ENCODE measurements at places on chromosomes 16 and 17. TPM values are rescaled to one million over a fixed set of nuclear protein-coding genes. Genes with fewer than 3 reads are reported as not detected.

DNA sequence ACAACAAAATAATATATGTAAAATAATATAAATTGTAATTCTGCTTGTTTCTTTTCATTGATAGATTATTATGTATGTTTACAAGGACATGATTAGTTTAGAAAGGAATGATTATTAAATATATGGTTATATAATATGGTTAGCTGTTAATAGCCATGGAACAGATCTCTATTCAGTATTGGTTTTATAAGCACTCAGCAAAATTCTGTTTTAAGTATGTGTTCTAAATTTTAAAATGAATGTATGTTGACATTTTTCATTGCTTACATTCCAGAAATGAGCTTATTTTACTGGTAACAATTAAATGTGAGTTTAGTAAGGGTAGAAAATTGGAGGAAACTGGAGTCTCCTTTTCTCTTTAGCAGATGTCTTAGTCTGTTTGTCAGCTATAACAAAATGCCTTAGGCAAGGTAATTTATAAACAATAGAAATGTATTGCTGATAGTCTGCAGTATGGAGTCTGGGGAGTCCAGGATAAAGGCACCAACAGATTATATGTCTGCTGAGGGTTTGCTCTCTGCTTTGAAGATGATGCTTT is 45.4 kb downstream of the NFAT5 start:
- DNase-seq = no peak

- no peak for DNase-seq
Observed at GRCh38 chr17:11238705-11239104, 2.3 kb upstream of the SHISA6 start.

DNA sequence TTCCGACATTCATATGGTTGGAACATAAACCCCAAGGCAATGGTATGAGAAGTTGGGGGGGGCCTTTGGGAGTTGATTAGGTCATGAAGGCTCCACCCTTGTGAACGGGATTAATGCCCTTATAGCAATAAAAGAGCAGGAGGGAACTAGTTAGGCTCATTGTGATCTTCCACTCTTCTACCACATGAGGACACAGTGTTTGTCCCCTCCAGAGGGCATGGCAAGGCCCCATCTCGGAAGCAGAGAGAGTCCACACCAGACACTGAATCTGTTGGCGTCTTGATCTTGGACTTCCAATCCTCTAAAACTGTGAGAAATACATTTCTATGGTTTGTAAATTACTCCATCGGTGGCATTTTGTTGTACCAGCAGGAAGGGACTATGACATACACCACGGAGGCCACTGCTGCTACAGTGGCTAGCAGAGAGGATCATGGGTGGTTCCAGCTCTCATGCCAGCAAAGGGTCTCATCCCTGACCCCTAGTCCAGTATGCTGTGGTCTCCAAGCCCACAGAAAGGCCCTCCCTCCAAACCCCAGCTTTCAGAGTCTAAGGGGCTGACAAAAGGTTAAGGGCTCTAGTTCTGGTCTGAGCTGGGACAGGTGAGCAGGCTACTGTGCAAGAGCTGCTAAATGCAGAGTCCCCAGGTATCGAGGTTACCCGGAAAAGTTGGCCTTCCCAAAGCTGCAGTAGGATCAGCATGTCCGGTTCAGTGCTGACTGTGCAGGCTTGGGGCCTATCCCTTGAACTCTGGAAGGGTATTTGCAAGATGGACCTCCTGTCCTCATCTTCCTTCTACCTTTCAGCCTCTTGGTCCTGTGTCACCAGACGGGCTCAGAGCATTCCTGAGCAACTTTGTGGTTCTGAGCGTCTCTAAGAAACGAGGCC is 12.2 kb downstream of the CCR7 start:
- no peak for DNase-seq

DNA sequence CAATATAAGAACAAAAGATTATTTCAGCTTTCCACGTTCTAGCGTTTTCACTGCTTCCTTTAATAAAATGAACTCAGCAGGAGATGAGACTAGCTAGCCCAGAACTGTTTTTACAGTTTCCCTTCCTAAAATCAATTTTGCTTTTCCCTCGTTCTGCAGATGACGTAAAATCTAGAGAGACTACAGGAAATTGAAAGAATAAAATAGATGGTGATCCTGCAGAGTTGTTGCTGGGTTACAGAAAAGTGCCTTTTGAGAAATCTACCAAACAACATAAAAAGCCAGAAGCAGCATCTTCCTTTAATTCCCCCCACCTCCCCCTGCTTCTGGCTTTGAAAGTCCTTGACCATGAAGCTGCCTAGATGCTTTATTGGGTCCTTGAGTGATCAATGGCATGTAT is 96.8 kb upstream of the CLEC3A start:
- no peak for DNase-seq

DNA sequence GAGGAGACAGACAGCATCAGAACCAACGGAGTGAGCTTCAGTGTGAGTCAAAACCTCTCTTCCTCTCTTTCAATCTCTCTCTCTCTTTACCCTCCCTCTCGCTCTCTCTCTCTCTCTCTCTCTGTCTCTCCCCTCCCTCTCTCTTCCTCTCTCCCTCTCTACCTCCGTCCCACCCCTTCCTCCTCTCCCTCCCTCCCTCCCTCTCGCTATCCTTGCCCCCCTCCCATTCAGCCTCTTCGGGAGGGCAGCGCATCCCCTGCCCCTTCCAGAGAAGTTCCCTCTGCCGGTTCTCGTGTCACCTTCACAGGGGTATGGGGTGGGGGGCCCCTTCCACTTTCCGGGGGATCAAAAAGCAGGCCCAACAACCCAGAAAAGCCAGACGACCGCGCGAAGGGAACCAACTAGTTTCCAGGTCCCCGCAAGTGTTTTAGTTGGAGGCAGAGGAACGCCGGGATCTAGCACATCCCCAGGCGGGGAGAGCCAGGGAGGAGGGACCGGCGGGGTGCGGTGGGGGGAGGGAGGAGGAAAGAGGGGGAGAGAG is 28.9 kb upstream of the RBFOX1 start:
- DNase-seq = no peak

- no peak for DNase-seq
Observed at GRCh38 chr16:982145-983043, 824 bp downstream of the SOX8 start.

Gene EFNB3
- 5.4 TPM for polyA plus RNA-seq

Measured in hindlimb muscle (tissue), 1 donor.